ENCODE measurements at places on chromosomes 2 and 18. TPM values are rescaled to one million over a fixed set of nuclear protein-coding genes. Genes with fewer than 3 reads are reported as not detected.

DNA sequence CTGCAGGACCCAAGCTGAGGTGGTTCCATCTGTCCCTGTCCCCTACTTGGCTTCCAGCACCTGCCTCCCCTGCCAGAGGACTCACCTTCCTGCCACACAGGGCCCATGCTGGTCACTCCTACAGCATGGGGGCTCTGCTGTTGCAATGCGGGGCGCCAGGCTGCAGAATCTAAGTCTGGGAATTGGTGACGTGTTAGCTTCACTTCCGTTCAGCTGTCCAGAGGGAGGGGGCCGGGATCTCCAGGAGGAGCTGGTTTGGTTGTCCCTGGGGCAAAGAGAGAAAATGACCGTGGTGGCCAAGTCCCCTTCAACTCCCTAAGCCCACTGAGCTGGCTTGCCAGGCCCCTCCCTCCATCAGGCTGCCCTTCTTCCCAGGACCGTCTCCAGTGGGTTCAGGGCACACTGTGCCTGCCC is 69.5 kb downstream of the IL1R2 start:
- H3K36me3 ChIP-seq: no peaks in the 10 kb centered on the region
- DNase-seq: no peak
- H3K4me1 ChIP-seq: peaks cover 46% of the 10 kb centered on the region
- no peak overlapping the region for H3K4me3 ChIP-seq

GRCh38 chr2:21819454-21819853 is 695.7 kb downstream of the TDRD15 start:
- H3K27ac ChIP-seq: no peak overlapping the region
- DNase-seq: no peak
- no peak overlapping the region for H3K4me3 ChIP-seq
- no peaks in the 10 kb centered on the region for H3K36me3 ChIP-seq
- no peaks in the 10 kb centered on the region for H3K4me1 ChIP-seq
- H3K27me3 ChIP-seq: no peaks in the 10 kb centered on the region

DNA sequence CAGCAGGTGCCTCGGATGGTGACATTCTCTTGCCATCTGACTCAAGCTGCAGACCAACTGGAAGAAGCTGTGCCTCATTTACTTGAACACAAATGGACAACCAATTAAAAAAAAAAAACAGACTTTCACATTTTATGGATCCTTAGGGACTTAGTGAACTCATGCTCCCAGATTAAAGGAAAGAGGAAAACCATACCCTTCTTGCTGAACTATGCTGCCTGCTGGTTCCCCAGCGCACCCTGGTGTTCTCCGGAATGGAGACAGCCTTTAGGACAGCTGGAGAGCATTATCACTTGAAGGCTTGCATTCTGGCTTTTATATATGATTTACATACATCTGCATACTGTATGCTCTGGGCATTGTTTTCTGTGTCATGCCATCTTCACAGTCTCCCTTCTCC is 370.7 kb downstream of the SLC4A3 start:
- H3K4me3 ChIP-seq: no peak overlapping the region
- no peak for DNase-seq
- H3K27ac ChIP-seq: no peak overlapping the region
- no peaks in the 10 kb centered on the region for H3K27me3 ChIP-seq
- H3K36me3 ChIP-seq: no peaks in the 10 kb centered on the region

DNA sequence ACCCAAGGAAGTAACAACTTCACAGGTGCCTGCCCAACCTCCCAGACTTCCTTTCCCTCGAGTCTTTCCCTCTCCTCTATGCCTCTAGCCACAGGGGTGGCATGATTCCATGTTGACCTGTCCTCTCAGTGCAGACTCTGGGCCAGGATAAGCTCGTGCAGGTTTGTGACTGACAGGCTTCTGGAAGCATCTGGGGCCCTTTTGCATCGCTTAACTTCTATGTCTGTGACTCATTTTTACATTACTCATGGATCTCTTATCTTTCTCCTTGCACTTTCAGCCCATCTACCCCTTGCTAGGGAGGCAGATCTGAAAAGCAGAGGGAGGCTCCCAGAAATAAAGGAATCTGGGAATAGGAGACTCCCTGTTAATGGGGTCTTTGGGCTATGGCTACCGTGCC is 98.5 kb upstream of the RIOK3 start:
- peaks cover 28% of the 10 kb centered on the region for H3K4me1 ChIP-seq
- H3K27me3 ChIP-seq: no peaks in the 10 kb centered on the region
- H3K36me3 ChIP-seq: no peaks in the 10 kb centered on the region
- no peak overlapping the region for H3K4me3 ChIP-seq
- no peak overlapping the region for H3K27ac ChIP-seq
- no peak for DNase-seq

DNA sequence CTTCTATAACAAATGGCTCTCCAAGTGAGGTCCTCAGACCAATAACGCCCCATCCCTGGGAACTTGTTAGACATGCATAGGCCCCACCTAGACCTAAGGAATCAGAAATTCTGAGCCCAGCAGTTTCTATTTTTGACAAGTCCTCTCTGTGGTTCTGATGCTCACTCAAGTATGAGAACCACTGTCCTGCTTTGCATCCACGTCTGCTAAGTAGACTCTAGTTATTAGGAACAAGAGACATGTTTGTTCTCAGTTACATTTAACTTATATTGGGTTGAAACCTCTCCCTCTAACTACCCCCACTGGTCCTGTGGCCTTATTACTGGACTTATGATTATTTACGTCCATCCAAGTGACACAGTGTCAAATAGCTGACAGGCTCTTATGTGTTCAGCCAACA is 70.3 kb downstream of the TMEM17 start:
- no peak overlapping the region for H3K4me3 ChIP-seq
- H3K27ac ChIP-seq: no peak overlapping the region
- no peaks in the 10 kb centered on the region for H3K36me3 ChIP-seq
- no peaks in the 10 kb centered on the region for H3K27me3 ChIP-seq
- no peak for DNase-seq
- H3K4me1 ChIP-seq: no peaks in the 10 kb centered on the region

GRCh38 chr2:239192975-239193374 is 207.8 kb downstream of the HDAC4 start:
- DNase-seq: no peak
- no peak overlapping the region for H3K27ac ChIP-seq
- no peak overlapping the region for H3K4me3 ChIP-seq
- H3K4me1 ChIP-seq: no peaks in the 10 kb centered on the region
- peaks cover 25% of the 10 kb centered on the region for H3K36me3 ChIP-seq

- no peaks in the 10 kb centered on the region for H3K27me3 ChIP-seq
- H3K4me1 ChIP-seq: peaks cover 4% of the 10 kb centered on the region
- no peak overlapping the region for H3K27ac ChIP-seq
- H3K4me3 ChIP-seq: no peak overlapping the region
- DNase-seq: no peak
- no peaks in the 10 kb centered on the region for H3K36me3 ChIP-seq
Measured at GRCh38 chr2:109162999-109163398, 34.0 kb downstream of the SH3RF3 start.

GRCh38 chr2:32474381-32474780 is 117.6 kb downstream of the BIRC6 start:
- H3K4me3 ChIP-seq: no peak overlapping the region
- no peak for DNase-seq
- no peak overlapping the region for H3K27ac ChIP-seq
- H3K36me3 ChIP-seq: peaks cover 26% of the 10 kb centered on the region
- H3K27me3 ChIP-seq: no peaks in the 10 kb centered on the region

DNA sequence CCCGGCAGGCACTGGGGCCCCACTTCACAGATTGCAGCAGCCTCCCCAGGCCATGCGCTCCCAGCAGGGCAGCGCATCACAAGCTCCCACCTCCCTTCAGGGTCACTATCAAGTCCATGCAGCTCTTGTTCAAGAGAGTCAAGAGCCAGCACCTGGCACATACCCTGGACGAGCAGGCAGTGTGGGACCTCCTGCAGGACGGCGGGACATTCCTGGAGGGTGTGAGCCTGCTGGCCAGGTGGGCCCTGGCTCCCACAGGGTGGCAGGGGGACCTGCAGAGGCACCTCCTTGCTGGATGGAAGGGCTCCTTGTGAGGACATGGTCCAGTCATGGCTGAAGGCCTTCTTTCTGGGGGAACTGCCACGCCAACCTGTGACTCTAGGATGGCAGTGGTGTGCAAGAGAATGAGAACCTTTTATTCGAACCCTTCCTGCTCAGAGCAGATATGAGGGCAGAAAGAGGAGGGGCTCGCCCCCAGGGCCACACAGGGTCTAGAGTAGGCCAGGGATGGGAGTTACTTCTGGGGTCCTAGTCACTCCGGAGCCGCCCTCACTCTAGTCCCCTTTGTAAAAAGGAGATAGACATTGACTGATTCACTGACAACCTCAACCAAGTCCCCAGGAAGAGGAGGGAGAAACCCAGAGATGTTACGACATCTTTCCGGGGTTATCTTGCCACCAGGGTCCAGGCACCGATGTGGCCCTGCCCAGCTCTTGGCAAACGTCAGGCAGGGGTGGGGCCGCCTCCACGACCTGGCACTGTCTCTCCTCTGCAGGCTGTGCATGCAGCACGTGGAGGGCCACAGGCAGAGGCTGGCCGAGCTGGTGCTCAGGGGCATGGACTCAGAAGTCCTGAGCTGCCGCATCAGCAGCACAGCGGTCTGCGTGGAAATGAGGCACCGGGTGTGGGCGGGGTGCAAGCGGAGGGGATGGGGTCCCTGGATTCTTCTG is 31.3 kb downstream of the HJURP start:
- H3K27me3 ChIP-seq: no peaks in the 10 kb centered on the region
- H3K4me3 ChIP-seq: peak overlapping the region; percentile 38
- H3K36me3 ChIP-seq: no peaks in the 10 kb centered on the region

DNA sequence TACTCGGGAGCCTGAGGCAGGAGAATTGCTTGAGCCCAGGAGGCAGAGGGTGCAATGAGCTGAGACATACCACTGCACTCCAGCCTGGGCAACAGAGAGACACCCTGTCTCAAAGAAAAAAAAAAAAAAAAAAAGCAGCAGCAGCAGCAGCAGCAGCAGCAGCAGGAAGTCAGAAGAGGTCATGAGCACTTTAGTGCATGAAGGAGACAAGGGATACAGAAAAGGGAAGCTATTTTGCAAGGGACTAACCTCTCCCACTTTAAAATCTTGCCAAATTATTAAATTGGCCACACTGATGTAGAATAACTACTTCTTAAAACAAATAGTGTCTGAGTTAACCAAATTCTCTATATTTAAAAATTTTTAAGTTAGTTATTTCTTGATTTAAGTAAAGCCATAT is 113.4 kb upstream of the PDE1A start:
- H3K27ac ChIP-seq: no peak overlapping the region
- no peak for DNase-seq
- no peaks in the 10 kb centered on the region for H3K27me3 ChIP-seq
- no peaks in the 10 kb centered on the region for H3K4me1 ChIP-seq
- no peak overlapping the region for H3K4me3 ChIP-seq
- H3K36me3 ChIP-seq: no peaks in the 10 kb centered on the region

GRCh38 chr2:3105814-3106569 is 271.6 kb downstream of the EIPR1 start:
- DNase-seq: peak; percentile 27
- H3K36me3 ChIP-seq: no peaks in the 10 kb centered on the region
- H3K27me3 ChIP-seq: no peaks in the 10 kb centered on the region
- no peak overlapping the region for H3K27ac ChIP-seq
- H3K4me1 ChIP-seq: no peaks in the 10 kb centered on the region
- no peak overlapping the region for H3K4me3 ChIP-seq

- no peaks in the 10 kb centered on the region for H3K27me3 ChIP-seq
- no peak overlapping the region for H3K4me3 ChIP-seq
- H3K4me1 ChIP-seq: no peaks in the 10 kb centered on the region
- H3K27ac ChIP-seq: no peak overlapping the region
- DNase-seq: no peak
- H3K36me3 ChIP-seq: no peaks in the 10 kb centered on the region
Measured at GRCh38 chr18:36392979-36393287, 95.4 kb downstream of the FHOD3 start.

DNA sequence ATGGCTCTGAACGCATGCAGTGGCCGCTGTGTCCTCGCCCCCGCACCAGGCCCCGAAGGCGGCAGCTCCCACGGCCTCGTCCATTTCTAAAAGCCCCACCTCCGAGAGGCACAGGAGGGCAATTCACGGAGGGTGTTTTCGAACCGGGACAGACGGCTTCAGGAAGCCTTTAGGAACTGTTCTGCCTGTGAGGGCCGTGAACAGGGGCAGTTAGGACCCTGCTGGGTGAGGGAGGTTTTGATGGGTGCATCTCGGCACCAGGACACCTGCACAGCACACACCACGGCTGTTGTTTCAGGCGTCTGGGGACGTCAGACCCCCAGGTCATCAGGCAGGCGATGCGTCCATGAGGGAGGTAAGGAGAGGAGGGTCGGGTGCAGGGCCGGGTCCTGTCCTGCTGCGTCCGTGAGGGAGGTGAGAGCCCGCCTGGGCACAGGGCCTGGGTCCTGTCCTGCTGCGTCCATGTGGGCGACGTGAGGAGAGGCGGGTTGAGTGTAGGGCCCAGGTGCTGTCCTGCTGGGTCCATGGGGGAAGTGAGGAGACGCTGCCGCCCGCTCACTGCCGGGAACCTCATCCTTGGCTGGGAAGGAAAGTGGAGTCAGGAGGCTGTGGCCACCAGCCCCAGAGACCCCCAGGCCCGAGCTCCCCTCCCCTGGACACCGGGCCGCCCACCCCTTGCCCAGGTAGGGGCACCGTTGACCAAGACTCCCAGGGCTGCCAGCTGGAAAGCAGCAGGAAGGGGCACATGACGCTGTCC is 25.5 kb upstream of the KCNG2 start:
- no peak for DNase-seq
- no peaks in the 10 kb centered on the region for H3K4me1 ChIP-seq
- H3K4me3 ChIP-seq: no peak overlapping the region
- H3K27me3 ChIP-seq: no peaks in the 10 kb centered on the region
- H3K36me3 ChIP-seq: peaks cover 2% of the 10 kb centered on the region

DNA sequence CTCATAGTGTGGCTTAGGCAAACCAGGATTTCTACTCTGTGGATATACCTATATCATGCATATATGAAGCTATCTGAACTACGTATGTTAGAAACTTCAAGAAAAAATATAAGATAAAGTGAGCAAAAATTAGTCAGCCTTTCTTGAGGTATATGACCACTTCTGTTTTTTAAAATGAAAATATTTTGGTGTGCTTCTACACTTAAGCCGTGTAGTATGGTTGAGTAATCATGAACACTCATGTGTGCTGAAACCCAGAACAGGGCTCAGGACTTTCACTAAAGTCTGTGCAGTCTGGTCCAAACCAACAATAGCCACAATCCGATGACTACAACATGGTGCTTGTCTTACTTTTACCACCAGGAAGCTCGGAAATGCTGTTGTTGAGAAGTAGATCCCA is 48.9 kb upstream of the TMEM177 start:
- no peaks in the 10 kb centered on the region for H3K4me1 ChIP-seq
- H3K27ac ChIP-seq: no peak overlapping the region
- H3K27me3 ChIP-seq: no peaks in the 10 kb centered on the region
- no peaks in the 10 kb centered on the region for H3K36me3 ChIP-seq
- no peak for DNase-seq

- no peak for DNase-seq
- H3K4me1 ChIP-seq: no peaks in the 10 kb centered on the region
- no peaks in the 10 kb centered on the region for H3K27me3 ChIP-seq
- no peaks in the 10 kb centered on the region for H3K36me3 ChIP-seq
Measured at GRCh38 chr2:155157711-155158110, 459.2 kb downstream of the KCNJ3 start.

Gene KIAA2012
- total RNA-seq: 0.50 TPM

GRCh38 chr2:144258154-144258553 is 261.8 kb downstream of the ZEB2 start:
- no peaks in the 10 kb centered on the region for H3K27me3 ChIP-seq
- DNase-seq: no peak
- H3K4me1 ChIP-seq: no peaks in the 10 kb centered on the region
- no peak overlapping the region for H3K27ac ChIP-seq
- H3K4me3 ChIP-seq: no peak overlapping the region

All from liver (tissue), 10 donors.